T-cell (primary cell): ENCODE measurements at places on chromosomes 2 and 18. TPM values are rescaled to one million over a fixed set of nuclear protein-coding genes. Genes with fewer than 3 reads are reported as not detected.

DNA sequence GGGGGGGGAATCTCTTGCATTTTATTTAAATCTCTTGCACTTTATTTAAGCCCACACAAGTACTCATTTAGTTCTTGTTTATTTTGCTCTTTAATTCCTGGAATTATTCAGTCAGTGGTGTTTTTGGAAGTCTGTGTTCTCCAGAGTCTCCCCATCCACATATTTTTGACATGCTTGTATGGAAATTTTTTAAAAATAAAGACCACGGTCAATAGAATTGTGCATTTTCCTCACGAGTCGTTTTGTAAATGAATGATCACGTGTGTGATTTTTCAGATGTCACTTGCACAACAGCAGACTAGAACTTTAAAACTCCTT, 824 bp downstream of the CD302 start:
- no peaks in the 10 kb centered on the region for H3K36me3 ChIP-seq
- DNase-seq, result no peak
- H3K4me1 ChIP-seq, result no peaks in the 10 kb centered on the region
- peak overlapping the region; percentile 82 for H3K4me3 ChIP-seq

GRCh38 chr2:30293303-30293921, 62.1 kb downstream of the LBH start:
- no peak overlapping the region for H3K4me3 ChIP-seq
- H3K4me1 ChIP-seq, result peaks cover 8% of the 10 kb centered on the region
- H3K27me3 ChIP-seq, result no peaks in the 10 kb centered on the region
- H3K27ac ChIP-seq, result no peak overlapping the region

GRCh38 chr2:12719400-12720277, 2.9 kb downstream of the TRIB2 start:
- peaks cover 39% of the 10 kb centered on the region for H3K4me1 ChIP-seq
- H3K27ac ChIP-seq, result peak overlapping the region; percentile 88
- peaks cover 19% of the 10 kb centered on the region for H3K36me3 ChIP-seq
- DNase-seq, result no peak
- no peaks in the 10 kb centered on the region for H3K27me3 ChIP-seq

GRCh38 chr18:24567199-24567598, 106.8 kb downstream of the HRH4 start:
- H3K27ac ChIP-seq, result no peak overlapping the region
- H3K36me3 ChIP-seq, result no peaks in the 10 kb centered on the region
- DNase-seq, result no peak
- H3K27me3 ChIP-seq, result no peaks in the 10 kb centered on the region

The ADCYAP1 gene
- not detected for total RNA-seq
